ENCODE measurements at places on chromosomes 13 and 19.

GRCh38 chr13:106958621-106959048 is 390.7 kb upstream of the ARGLU1 start:
- DNase-seq = no peak

DNA sequence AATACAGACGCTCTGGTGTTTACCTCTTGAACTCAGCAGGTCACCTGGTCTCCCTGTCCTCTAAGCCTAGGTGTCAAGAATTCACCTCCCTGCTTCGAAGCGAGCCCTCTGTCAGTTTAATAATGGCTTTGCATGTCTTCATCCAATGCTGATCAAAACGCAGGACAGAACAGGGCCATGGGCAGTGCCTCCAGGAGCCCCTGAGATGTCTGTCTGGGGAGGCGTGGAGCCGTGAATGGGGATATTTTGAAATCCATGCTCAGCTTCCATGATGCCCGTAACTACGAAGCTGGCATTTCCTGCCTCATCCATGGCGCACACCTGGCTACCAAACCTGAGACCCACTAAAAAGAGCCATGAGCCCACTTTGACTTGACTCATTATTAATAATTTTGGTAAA is 113.7 kb downstream of the RAB20 start:
- no peak for DNase-seq

DNA sequence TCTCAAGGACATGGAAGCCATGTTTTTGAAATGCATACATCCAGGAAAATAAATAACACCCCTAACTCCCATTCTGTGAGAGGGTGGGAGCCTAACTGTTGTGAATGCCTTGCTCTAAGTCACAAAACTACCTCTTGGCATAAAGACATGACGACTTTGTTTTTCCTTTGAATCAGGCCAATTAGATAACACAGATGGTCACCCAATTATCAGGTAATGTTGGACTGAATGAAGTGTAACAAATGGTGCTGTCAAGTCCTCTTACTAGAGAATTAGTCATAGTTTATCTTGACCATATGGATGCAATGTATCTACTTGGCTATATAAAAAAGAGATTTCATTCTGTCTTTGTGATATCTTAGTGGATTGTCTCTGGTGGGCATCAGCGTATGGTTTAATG is 553.6 kb upstream of the ATXN8OS start:
- DNase-seq = no peak

DNA sequence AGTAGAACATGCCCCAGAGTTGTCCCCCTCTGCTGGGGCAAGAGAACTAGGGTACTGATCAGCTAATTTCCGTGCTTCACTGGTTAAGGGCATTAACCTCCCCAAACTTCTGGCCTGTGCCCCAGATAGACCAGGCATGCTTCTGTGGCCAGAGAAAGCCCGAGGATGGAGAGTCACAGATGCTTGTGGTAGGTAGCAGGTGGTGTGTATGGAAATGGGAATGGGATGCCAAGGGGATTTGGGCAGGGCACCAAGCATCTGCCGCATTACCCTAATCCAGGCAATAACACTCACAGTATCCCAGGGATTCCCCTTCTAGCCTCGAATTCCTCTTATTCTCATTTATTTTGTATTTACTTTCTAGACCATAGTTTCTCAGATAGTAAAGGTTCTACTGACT is 124.8 kb upstream of the KLF12 start:
- DNase-seq = no peak

Measured in activated naive CD4-positive, alpha-beta T cell treated with anti-CD3 and anti-CD28 coated beads, Interleukin-2, amount 50 U/mL, for 72 hours (primary cell).